ENCODE measurements at places on chromosomes 3 and 15.

DNA sequence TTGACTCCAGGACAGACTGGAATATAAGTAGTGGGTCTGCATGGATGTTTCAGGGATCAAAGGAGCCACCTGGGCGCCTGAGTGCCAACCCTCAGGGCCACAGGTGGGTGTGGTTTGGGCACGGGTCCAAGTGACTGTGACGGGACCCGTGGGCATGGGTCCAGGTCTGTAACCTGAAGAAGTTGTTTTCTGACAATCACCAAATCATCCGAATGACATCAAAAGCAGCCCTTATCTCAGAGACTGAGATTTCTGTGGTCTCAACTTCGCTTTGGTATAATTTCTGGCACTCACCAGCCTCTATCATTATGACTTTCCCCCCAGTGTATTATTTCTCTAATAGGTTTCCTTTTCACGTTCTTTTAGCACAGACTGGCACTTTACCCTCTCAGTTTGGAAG lies 24.4 kb downstream of the RLBP1 start:
- DNase-seq: no peak

- DNase-seq: no peak
Measured at GRCh38 chr3:15159501-15160136, 46.4 kb upstream of the CAPN7 start.

DNA sequence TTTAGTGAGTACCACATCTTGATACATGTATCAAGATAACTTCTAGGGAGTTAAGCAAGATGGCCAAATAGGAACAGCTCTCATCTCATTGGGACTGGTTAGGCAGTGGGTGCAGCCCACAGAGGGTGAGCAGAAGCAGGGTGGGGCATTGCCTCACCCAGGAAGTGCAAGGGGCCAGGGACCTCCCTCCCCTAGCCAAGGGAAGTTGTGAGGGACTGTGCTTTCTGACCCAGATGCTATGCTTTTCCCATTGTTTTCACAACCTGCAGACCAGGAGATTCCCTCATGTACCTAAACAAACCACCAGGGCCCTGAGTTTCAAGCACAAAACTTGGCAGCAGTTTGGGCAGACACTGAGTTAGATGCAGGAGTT lies 665.0 kb upstream of the CBLB start:
- DNase-seq: peak; percentile 85

GRCh38 chr3:42871592-42872196 lies 4.0 kb downstream of the CYP8B1 start:
- no peak for DNase-seq

DNA sequence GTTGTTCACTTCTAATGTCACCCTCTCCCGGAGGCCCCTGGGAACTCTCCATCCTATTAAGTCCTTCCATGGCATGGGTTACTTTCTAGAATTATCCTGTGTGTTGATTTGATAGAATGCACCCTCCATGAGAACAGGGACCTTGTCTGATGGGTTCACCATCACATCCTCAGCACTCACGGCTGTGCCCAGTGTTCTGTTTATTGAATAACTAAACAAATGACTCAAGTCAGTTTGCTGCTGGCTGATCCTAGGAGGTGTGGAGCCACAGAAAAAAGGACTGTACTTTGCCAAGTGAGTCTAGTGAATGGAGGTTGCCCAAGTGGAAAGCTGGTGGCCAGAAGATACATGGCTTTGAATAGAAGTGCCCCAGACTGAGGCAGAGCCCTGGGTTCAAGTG lies 48.5 kb upstream of the RAB6B start:
- no peak for DNase-seq

GRCh38 chr3:114418724-114419543 lies 125.1 kb downstream of the TIGIT start:
- DNase-seq: peak; percentile 37

GRCh38 chr3:126308394-126309125 lies 48.6 kb downstream of the KLF15 start:
- no peak for DNase-seq

GRCh38 chr15:48520376-48521155 lies 124.9 kb downstream of the FBN1 start:
- DNase-seq: no peak

GRCh38 chr15:66885281-66885915 lies 180.0 kb upstream of the SMAD3 start:
- DNase-seq: no peak

DNA sequence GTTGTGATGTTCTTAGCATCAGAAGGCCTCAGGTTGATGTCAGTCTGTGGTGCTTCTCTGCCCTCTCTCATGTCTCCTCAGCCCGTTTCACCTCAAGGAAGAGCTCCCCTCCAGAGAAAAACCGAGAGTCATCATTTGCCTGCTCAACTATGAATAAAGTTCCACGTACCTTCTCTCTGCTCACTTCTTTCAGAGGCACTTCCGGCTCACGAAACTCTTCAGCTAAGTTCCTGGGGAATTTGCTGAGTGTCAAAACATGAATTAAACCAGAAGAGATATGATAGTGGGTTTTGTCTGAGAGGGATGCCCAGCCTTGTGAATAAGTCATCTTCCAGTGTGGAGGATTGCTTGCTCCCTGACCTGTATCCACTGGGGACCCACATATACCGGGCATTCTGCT lies 37.7 kb downstream of the CCR4 start:
- DNase-seq: no peak

- DNase-seq: no peak
Measured at GRCh38 chr3:134998855-134999254, 203.8 kb downstream of the EPHB1 start.

DNA sequence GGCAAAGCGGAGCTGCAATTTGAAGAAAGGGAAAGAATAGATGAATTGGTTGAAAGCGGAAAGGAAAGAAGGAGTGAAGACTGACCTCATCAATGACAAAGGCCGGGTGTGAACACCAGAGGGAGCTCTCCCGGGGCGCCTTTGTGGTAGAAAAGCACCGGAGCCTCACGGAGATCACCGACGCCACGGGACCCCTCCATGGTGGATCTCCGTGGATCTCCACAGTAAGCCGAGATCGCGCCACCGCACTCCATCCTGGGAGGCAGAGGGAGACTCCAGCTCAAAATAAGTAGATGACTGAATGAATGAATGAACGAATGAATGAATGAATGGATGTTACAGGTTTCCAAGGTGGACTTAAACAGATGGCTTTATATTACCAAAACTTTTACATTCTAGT lies 25.0 kb downstream of the GPR160 start:
- no peak for DNase-seq

DNA sequence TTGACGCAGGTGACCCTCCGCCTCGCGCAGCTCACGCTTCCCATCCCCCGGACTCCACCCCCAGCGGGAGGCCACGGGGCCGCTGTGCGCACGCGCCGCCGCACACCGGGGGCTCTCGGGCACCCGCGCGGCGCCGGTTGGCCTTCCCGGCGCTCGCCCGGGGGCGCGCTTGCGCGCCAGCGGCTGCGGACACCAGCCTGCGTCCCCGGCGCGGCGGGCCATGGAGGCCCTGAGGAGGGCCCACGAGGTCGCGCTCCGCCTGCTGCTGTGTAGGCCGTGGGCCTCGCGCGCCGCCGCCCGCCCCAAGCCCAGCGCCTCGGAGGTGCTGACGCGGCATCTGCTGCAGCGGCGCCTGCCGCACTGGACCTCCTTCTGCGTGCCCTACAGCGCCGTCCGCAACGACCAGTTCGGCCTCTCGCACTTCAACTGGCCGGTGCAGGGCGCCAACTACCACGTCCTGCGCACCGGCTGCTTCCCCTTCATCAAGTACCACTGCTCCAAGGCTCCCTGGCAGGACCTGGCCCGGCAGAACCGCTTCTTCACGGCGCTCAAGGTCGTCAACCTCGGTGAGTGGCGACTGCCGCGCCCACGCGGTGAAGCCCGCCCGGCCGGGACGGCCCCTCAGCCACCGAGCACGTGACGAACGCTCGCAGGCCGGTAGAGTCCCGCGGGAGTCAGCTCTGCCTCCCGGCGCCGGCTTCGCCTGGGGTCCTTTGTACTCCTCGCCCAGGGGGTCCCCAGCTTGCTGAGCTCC lies at the start of gene C15orf61:
Gene C15orf61, plus strand, starts transcription at position 103 of the 754 bp plus-strand sequence. Its CDS starts 118 bp downstream, at position 221.
- DNase-seq: peak; percentile 69

DNA sequence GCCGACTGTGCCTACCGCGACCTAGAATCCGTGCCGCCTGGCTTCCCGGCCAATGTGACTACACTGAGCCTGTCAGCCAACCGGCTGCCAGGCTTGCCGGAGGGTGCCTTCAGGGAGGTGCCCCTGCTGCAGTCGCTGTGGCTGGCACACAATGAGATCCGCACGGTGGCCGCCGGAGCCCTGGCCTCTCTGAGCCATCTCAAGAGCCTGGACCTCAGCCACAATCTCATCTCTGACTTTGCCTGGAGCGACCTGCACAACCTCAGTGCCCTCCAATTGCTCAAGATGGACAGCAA lies 1.4 kb downstream of the ISLR start:
- no peak for DNase-seq

DNA sequence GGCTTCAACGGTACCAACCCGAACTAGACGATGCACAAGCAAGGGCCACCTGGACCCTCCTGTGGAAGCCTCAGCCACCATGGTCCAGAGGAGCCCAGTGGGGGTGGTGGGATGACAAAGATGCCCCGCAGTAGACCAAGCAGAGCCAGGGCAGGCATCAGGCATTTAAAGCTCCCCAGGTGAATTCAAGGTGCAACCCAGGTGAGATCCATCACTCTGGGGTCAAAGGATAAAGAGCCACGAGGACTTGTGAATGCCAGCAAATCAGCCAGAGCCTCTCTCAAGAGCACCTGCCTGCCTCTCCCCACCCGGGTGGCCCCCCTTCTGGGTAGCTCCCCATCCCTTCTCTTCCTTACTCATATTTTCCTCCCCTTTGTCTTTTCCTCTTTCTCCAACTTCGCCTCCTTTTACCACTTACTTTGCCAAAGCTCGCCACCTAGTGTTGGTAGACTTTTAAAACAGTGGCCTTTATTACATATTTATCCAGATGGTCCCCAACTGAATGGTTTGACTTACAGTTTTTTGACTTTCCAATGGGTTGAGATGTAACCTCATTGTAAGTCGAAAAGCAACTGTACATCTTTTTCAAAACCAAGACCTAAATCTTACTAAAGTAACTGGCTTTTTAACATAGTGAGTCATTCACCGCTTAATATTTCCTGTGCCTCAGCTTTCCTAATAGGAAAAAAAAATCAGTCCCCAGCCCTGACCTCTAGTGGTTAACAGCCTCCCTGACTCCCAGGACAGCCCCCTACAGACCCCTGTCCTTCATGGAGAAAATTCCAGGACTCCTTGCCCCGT lies 18.8 kb downstream of the PLA2G4F start:
- DNase-seq: no peak

GRCh38 chr3:195286115-195286872 lies 15.3 kb upstream of the XXYLT1 start:
- no peak for DNase-seq

GRCh38 chr3:147351301-147351700 lies 55.0 kb downstream of the ZIC4 start:
- no peak for DNase-seq

DNA sequence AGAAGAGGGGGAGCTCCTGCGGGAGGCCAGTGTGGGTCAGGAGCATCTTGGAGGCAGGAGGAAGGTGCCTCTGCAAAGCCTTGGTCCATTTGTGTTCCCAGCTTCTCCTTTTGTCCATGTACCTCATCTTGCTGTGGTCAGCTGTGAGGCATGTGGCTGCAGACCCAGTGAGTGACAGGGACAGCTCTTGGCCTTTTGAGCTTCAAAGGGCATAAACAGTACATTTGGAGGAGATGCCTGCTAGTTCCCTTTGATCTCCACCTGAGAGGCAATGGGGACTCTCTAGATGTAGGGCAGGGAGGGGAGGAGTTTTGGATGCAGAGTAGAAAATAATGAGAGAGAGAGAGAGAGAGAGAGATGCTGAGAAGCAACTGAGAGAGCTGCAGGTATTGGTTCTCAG lies 270.0 kb downstream of the TLE3 start:
- no peak for DNase-seq

DNA sequence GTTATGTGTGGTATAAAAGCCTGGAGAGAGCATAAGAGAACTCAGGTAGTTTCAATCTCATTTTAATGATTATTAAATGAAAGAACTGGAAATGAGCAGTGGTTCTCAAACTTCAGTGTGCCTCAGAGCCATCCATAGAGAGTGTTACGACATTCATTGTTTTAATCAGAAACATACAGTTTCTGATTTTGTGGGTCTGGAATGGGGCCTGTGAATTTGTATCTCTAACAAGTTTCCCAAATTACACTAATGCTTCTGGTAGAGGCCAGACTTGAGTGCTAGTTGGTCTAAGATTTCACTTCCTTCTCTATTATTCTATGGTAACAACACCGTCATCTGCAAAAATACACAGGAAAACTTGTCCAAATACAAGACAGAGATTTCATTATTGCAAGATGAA lies 292.0 kb upstream of the NECTIN3 start:
- DNase-seq: no peak

DNA sequence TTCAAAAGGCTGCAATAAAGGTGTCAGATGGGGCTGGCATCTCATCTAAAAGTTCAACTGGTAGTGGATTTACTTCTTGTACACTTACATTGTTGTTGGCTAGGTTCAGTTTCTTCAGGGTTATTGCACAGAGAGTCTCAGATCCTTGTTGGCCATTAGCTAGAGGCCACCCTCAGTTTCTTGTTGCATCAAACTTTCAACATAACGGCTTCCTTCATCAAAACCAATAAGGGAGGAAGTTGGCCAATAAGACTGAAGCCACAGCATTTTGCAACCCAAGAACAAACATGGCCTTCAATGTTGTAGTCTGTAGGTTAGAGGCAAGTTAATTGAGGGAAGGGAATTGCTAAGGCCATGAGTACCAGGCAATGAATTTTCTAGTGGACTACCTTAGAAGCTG lies 218.0 kb downstream of the ZBBX start:
- peak; percentile 31 for DNase-seq

- no peak for DNase-seq
Measured at GRCh38 chr3:10015461-10015904, 10.8 kb upstream of the FANCD2 start.

- no peak for DNase-seq
Measured at GRCh38 chr15:66017792-66018487, 148.6 kb downstream of the RAB11A start.

GRCh38 chr3:196793246-196793645 lies 53.6 kb downstream of the PAK2 start:
- no peak for DNase-seq

GRCh38 chr3:124529826-124530571 lies 200.3 kb upstream of the UMPS start:
- no peak for DNase-seq

- no peak for DNase-seq
Measured at GRCh38 chr3:58693940-58694850, 27.6 kb upstream of the FAM3D start.

DNA sequence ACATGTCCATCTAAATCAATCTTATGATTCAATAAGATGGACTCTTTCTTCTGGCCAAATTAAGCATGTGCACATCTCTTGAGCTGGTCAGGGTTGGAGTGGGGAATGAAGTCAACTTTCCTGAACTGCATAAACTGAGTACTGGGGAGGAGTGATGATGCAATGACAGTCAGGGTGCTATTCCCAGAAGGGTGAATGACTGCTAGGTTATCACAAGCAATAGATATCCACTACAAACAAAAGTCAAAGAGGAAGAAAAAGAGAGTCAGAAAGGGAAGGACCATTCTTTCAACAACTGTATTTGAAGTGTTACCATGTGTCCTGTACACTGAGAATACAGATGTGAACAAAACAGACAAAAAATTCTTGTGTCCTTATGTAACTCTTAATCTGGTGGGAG lies 70.0 kb downstream of the ALCAM start:
- DNase-seq: no peak

Measured in KG1 (cell line).